ENCODE measurements at places on chromosomes 6 and 20.

GRCh38 chr6:146047371-146047770 is 18.5 kb downstream of the GRM1 start:
- no peak for DNase-seq

- no peak for DNase-seq
Observed at GRCh38 chr6:158361961-158362669, 49.9 kb downstream of the TULP4 start.

DNA sequence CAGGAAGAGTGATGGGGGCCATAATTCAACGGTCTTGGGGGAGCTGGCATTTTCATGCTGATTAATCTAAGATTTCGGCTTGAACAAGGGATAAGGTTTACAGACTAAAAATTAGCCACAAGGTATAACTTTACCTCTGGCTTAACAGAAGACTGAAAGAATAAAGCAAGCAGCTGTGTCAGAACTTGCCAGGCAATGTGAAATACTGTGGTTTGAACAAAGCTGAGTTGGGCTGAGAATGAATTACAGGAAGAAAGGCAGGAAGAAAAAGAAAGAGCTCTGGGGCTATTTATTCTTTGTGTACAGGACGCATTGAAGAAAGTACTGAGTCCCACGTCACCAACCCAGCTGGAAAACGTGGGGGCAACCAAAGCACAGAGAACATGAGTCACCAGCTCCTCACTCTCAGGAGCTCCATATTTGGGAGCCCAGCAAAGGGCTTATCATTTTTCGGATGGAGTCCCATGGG is 121.5 kb upstream of the NEDD9 start:
- no peak for DNase-seq

GRCh38 chr6:43250992-43251373 is 7.7 kb downstream of the TTBK1 start:
- DNase-seq: no peak

GRCh38 chr6:7138046-7138531 is 30.3 kb downstream of the RREB1 start:
- no peak for DNase-seq

DNA sequence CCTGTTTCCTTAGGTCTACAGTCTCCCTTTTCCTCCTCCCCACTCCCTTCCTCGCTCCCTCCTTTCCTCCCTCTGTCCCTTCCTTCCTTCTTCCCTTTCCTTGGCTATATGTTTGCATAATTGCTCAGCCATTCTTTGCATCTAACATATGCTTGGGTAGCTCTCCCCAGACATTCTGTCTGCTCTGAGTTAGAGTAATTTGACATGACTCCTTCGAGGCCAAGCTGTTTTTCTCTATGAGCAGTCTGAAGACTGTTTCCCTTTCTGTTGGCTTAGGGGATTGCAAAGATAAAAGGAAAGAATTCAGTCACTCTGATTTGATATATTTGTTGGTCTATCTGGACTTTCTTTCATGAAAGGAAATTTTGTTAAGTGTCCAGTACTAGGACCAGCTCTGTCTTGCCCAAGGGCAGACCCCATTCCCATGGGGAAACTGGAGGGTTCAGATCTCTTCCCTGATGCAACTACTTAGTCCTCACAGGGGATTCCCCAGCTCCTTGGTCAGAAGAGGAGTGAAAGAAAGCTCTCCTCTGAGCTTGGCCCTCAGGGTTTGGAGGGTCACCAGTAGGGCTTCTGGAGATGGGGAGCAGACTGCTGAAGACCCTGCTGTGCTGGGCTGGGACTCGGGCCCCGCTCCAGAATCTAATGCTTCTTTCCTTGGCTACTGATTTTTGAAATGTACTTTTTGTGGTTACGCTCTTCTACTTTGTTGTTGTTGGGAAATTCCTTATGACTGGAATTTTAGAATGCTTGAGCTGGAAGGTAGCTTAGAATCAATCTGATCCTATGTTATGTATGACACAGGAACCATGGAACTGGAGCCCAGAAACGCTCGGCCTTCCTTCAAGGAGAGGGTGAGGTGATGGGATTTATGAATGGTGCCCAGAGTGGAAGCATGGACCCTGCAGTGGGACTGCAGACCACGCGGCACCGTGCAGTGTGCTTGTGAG is 63.7 kb upstream of the SLC22A23 start:
- DNase-seq: no peak

DNA sequence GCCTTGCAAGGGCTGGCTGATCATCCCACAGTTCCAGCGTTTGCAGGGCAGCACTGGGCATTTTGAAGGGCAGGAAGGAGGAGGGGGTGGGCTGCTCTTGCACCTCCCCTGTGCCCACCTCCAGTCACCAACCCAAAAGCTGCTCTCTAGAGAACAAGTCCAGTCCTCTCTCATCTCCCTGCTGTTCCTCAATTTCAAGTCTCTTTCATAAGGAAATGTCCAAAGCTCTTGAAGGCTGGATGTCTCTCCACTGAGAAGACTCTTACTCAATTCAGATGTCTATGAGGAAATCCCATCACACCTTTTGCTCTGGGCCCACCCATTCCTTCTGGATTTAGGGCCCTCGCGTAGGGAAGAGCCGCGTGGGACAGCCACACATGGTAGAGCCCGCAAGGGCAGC is 31.7 kb downstream of the WRNIP1 start:
- no peak for DNase-seq

DNA sequence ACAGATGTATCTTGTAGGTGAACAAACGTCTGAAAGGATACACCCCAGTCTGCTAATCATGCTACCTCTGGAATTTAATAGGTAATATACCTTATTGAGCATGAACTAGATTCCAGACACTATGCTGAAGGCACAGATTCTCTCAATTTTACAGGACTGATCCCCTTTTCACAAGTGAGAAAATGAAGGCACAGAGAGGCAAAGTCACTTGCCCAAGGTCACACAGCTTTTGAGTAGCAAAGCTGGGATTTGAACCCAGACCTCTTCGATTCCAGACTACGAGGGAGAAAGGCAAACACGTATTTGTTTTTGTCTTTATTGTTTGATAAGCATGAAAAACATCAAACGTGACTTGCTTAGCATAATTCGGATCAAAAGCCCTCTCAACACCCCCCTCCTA is 34.4 kb upstream of the PMEPA1 start:
- no peak for DNase-seq

- no peak for DNase-seq
Observed at GRCh38 chr6:129662406-129662766, 47.6 kb downstream of the ARHGAP18 start.

GRCh38 chr6:17968876-17969275 is 18.6 kb downstream of the KIF13A start:
- DNase-seq: no peak

GRCh38 chr20:38834868-38835267 is 29.4 kb downstream of the PPP1R16B start:
- no peak for DNase-seq

DNA sequence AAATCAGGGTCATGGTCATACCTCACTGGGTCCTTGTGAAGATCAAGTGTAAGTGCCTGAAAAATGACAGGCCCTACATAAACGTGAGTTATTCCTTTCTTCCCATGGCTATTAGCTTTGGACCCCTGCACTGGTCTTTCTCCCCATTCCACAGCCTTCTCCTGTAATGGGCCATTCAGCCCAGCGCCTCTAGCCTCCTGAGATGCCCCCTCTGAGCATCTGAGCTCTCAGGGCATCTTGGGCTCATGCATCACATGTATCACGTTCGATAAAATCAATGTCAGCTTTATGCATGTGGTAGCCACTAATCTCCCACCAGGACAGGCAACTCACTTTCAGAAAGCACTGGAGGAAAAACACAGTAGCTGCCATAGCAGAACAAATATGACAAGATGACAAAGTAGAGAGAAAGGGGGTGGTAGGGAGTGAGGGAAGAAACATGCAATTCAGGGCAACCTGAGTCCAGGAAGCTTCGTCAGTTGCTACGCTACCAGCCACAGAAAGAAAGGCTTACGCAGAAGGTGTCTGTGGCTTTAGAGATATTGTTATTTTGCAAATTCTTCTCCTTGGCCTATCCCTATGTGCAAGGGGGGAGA is 498.8 kb downstream of the PTPRT start:
- no peak for DNase-seq

DNA sequence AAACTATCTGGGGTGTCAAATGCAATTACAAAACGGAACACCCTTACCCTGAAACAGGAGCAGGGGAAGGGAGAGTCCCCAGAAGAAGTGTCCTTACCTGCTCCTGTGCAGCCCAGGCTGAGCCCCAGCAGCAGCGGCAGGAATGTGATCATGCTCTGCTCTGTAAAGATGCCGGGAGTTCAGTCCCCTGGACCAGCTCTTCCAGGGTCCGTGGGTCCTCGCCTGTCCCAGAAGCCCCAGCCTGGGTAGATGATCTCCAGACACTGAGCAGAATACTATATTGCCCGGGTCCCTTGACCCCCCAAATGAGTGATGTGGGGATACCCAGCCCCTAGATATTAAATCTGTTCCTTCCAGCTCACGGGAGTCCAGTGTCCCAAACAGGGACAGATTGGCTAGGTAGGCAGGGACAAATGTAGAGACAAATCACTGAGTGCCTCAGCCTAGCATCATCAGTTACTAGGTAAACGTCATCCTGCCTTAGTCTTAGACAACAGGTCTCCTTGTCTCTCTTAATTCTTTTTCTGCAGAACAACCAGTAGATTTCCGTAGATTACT is at the start of gene HLA-DMB:
TSS of gene HLA-DMB (minus strand) at position 373 of the 558 bp plus-strand sequence. CDS start at position 152, 221 bp downstream.
- peak; percentile 55 for DNase-seq

- DNase-seq: no peak
Observed at GRCh38 chr6:34095136-34095505, 50.8 kb downstream of the GRM4 start.

- no peak for DNase-seq
Observed at GRCh38 chr6:156687789-156688619, 89.2 kb upstream of the ARID1B start.

Measured in NCI-H2081 (cell line).